ENCODE measurements at places on chromosomes 3 and 15.

- no peak for DNase-seq
Observed at GRCh38 chr3:184631472-184631861, 69.9 kb downstream of the EPHB3 start.

DNA sequence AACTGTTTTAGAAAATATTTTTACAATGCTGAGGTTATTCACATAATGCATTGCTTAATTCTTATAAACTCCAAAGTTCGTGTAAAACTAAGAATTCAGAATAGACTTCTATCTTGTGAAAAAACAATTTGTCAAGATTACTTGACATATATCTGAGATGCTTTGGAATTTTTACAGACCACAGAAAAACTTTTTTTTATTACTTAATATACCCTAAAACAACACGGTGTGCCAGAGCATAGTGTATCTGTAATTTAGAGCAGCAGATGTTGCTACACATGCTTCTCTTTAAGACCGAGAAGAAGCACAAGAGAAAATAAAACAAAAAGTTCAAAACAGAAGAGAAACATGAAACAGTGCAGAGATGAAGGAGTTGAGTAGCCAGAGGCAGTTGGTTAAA lies 26.4 kb downstream of the ASB7 start:
- no peak for DNase-seq

GRCh38 chr3:101722394-101723173 lies 1.8 kb upstream of the CEP97 start:
- DNase-seq, result no peak

DNA sequence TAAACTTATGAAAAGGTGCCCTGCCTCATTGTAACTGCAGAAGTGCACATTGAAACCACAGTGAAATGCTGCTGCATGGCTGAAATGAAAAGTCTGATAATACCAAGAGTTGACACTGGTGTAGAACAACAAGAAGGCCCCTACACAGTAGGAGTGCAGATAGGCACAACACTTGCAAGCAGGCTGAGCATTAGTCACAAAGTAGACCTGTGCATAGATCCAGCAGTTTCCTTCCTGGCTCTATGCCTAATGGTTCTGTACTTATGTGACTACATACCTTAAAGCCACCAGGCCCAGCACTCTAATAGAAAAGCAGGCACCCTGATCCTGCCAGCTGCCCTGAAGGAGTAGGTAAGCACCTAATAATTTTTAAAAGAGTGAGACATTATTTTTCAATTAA lies 41.8 kb downstream of the PRR23E start:
- no peak for DNase-seq

DNA sequence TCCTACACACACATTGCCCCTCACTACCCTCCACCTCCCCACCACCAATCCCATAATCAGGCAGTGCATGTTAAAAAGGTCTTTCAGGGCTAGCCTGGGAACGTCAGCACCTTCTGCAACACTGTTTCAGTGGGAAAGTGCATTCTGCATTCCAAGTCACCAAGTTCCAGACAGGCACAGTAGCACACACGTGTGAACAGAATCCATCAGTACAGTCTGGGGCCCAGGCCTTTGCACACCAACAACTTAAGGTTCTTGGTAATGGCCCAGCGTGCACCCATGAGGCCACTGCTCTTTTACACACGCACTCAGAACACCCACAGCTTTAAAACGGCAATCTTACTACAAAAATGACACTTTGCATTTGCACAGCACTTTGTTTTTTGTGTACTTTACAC lies 1.2 kb downstream of the ANXA2 start:
- DNase-seq, result no peak

- DNase-seq, result no peak
Observed at GRCh38 chr15:82742134-82742533, 32.5 kb upstream of the AP3B2 start.

DNA sequence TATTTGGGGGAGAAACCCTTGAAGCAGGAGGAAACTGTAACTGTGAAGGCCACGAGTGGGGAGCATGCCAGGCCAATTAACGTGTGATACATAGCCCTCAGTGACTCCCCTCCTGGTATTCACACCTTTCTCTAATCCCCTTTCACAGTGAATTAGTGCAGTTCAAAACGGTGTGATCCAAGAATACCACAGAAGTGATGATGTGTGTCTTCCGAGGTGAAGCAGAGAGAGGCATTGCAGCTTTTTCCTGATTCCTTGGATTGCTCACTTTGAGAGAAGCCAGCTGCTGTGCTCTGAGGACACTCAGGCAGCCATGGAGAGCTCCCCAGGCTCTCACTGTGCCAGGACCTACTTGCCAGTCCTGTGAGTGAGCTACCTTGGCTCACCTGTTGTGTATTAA lies 17.3 kb downstream of the NIPA2 start:
- no peak for DNase-seq

DNA sequence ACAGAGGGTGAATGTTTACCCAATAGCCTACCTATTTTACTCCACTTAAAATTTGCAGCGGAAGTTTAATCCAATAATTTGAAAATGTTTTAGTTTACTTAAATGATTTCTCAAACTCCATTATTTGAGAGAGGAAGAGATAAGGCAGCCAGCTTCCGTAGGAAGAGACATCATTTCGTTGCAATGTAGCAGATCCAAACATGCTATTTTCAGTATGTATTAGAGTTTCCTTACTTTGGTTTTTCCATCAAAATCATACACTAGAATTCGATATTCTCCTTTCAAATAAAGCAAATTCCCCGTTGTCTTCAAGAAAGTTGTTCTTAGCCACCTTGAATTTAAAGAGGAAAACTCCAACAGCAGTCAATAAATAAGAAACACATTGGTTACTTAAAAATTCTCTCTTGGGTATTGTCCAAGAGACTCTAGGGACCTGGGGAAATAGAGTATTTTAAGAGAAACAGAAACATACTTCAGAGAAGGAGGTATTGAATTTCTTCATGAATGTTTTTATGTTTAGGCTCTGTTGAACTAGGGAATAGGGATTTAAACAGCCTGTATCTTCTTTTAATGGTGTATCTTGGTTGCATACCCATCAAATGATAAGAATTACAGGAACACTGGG lies 324.5 kb upstream of the GBE1 start:
- DNase-seq, result no peak

GRCh38 chr3:9978710-9979305 lies 7.8 kb downstream of the EMC3 start:
- no peak for DNase-seq

- no peak for DNase-seq
Observed at GRCh38 chr15:82663186-82663600, 16.0 kb upstream of the CPEB1 start.

DNA sequence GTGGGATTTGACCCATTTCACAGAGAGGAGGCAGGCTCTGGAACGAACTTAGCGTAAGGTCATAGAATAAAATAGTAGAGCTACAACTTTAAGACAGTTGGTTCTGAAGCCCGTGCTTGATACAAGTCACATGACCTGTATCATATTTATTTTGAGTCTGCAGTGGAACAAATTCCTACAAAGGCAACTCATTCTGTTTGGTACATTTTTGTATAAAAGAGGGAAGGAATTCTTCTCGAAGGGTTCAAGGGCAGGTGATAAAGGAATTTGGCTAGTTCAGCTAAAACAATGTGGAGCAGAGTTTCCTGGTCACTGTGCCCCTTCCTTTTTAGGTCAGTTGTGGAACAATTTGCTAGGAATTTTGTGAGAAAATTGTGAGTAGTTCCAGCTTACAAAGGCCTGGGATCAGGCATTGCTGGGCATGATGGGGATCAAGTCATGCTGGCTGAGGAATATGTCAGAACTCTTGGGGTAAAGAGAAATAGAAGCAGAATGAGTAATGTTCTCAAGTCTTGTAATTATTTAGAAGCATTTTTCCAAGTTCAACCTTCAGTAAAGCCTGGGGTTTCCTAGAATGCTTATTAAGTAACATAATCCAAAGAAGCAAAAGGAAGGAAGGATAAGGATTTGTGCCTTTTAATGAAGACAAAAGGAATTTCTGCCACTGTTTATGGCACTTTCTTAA lies 19.1 kb downstream of the USP3 start:
- no peak for DNase-seq

GRCh38 chr3:99413504-99413903 lies 224.9 kb upstream of the COL8A1 start:
- DNase-seq, result no peak

DNA sequence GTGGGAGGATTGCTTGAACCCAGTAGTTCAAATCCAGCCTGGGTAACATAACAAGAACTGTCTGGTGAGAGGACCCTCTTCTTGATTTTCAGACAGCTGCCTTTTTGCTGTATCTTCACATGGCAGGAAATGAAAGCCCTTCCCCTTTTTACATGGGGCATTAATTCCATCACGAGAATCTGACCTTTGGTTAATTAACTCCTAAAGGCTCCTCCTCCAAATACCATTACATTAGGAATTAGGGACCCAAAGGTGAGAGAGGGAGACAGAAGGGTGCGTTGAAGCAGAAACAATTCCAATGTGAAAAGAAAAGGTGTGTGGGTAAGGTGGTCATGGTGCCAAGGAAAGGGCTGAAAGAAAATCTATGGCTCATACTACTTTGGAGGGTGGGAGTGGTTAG lies 536.2 kb downstream of the MAGI1 start:
- DNase-seq, result no peak

DNA sequence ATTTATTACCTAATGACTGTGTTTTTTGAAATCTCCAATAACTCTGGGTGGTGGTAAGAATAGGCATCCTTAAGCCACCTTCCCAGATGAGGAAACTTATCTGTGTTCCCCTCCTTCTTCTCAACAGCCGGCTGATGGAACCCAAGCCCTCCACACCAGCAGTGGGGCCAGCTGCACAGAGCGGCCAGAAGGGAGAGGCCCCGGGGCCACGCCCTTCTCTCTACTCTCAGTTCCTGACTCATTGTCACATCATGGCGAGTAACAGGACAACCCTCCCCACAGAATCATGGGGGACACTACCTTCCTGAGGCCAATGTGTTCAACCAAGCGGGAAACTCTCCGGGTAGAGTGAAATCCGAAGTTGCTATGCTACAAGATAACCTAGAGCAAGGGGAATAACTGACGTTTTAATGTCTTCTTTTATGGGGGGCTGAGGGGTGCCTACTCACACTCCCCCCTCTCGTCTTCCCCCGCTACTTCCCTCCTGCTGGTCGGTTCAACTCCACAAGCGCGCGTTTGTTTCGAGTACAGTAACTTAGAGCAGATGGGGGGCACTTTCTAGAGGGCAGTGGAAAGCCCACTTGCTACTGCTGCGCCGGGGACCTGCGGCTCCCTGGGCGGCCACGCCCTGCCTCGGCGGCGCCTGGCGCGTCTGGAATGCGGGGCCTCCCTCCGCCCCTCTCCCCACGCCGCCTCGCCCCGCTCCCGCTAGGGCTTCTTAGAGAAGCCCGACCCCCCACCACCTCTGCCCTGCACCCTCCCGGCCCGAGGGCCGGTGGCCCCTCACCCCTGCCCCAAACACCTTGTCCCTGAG lies 621 bp downstream of the ANXA2 start:
- no peak for DNase-seq

GRCh38 chr15:77251662-77252061 lies 168.2 kb downstream of the PEAK1 start:
- DNase-seq, result no peak

DNA sequence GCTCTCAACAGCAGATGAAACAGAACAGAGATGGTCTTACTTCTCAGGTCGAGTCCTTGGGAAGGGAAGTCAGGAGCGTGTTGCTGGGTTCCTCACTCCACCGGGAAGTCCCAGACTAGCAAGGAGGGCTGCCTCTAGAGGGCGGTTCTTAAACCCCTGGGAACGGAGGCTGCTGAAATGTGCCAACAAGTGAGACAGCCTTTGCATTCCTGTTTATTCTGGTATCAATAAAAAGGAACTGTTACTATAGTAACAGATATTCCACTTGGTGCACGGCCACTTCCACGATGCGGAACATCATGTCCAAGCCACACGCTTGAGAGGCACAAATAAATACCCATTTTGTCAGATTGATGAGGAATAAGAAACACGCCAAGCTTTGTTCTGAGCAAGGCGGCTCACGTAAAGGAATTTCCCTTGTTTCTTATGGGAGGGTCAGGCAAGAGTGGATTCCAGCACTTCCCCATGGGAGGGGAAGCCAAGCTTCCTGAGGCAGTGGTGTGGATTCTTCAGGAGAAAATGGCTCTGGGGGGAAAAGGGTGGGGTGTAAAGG lies at the start of gene FAM107A:
Gene FAM107A (minus strand): TSS at position 123 of the 553 bp plus-strand sequence. CDS start 7,531 bp downstream, outside the sequence.
- no peak for DNase-seq

DNA sequence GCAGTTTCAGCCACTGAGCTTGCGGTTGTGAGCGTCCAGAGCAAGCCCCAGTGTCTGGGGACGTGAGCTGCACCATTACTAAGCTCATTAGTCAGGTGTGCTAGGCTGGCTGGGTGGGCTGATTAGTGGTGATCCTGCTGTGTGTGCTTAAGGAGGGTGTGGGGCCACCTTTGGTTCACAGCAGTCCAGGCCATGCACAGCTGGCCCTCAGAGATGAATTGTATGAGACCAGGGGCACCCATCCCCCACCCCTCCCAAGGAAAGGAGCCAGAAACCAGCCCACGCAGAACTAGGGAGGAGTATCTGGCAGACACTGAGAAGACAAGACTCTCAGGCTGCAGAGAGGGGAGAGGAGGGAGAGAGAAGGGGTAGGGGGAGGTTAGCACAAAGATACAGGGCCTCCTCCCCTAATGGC lies 3.8 kb downstream of the TYRO3 start:
- no peak for DNase-seq

GRCh38 chr3:119831941-119832371 lies 50.1 kb downstream of the NR1I2 start:
- no peak for DNase-seq

DNA sequence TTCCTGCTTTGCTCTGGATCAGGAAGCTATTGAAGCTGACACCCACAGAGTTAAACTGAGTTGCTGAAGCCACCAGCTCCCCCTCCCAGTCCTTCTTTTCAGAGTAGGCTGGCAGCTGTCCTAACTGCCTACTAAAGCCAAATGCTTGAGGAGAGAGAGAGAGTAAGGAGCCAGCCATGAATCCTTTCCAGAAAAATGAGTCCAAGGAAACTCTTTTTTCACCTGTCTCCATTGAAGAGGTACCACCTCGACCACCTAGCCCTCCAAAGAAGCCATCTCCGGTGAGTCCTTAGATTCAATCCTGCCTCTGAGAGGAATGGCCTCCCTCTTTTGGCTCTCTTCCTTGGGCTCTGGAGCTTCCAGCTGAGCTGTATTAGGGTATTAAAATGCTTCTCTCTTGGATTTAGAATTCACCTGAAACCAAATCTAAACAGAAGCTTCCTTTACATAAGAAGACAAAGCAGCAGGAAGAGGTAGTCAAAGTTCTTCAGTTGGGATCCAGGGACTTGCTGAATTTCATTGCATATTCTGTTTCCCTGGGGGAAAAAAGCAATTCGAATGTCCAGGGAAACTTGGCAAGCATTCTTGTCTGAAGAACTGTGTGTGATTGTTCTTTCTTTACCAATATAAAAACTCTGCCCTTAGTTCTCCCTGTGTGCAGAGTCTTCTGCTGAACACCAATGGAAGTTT lies at the start of gene SLC15A2:
Gene SLC15A2 (plus strand): TSS at position 101 of the 690 bp plus-strand sequence. CDS start 76 bp downstream, at position 177.
- no peak for DNase-seq

DNA sequence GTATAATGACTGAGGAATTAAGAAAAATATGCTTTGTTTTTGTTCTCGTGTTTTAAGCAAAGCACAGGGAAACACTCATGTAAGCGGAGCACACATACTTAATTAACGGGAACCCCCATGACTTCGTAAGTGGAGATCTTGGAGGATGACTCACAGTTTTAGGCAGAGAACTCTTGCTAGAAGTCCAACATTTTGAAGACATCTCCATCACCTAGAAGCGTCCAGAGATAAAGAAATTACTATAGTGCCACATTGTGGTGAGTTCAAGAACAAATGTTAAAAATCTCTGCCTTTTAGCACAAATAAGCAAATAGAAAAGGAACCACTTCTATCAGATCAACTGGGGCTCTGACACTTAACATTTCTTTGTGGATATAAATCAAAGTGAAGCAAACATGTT lies 194.1 kb upstream of the ARHGEF26 start:
- no peak for DNase-seq

- no peak for DNase-seq
Observed at GRCh38 chr3:115322901-115323300, 175.8 kb upstream of the ZBTB20 start.

Measured in NCI-H187 (cell line).